ENCODE measurements at places on chromosomes 7 and 10.

- ATAC-seq = no peak
Observed at GRCh38 chr7:15600298-15600697, 38.5 kb upstream of the AGMO start.

DNA sequence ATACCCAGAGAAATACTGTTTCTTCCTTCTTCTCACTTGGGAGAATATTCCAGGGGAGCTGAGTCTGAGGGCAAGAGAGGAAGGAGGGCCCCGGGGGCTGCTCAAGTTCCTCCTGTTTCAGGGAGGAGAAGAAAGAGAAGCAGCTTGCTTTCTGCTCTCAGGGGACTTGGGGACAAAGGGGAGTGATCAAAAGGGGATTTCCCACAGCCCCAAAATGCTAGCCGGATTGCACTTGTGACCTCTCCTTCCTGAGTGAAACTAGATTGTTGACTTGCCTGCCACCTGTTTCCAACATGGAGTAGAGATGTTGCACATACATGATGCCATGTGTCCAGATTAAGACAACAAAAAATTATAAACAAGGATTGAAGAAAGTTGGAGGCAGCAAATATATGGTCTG, 28.7 kb upstream of the PDCD4 start:
- no peak for ATAC-seq

GRCh38 chr10:28853195-28853594, 175.9 kb downstream of the BAMBI start:
- no peak for ATAC-seq

- ATAC-seq = peak; percentile 24
Observed at GRCh38 chr7:128804484-128804883, 12.7 kb downstream of the CCDC136 start.

GRCh38 chr7:131094685-131095084, 233.0 kb upstream of the MKLN1 start:
- no peak for ATAC-seq
